ENCODE measurements at places on chromosomes 6 and 20.

DNA sequence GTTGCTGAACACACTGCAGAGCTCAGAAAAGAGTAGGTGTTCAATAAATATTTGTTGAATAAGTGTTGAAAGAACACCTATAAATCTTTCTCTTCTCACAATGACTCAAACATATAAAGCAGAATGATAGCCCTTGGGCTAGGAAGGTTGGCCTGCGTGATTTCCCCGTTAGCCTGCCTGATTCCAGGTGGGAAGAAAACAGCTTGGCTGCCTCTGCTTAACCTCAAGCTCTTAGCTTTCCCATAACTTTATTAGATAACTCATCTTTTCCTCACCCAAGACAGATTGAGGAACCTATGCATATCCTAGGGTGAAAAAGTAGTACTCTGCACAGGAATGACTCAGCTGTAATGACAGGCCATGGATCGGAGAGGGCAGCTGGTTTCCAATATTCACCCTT, 300.3 kb upstream of the ID4 start:
- DNase-seq = no peak

- DNase-seq = no peak
Observed at GRCh38 chr20:57034001-57034400, 232.4 kb downstream of the BMP7 start.

GRCh38 chr6:168691774-168692173, 250.8 kb downstream of the SMOC2 start:
- peak; percentile 27 for DNase-seq

DNA sequence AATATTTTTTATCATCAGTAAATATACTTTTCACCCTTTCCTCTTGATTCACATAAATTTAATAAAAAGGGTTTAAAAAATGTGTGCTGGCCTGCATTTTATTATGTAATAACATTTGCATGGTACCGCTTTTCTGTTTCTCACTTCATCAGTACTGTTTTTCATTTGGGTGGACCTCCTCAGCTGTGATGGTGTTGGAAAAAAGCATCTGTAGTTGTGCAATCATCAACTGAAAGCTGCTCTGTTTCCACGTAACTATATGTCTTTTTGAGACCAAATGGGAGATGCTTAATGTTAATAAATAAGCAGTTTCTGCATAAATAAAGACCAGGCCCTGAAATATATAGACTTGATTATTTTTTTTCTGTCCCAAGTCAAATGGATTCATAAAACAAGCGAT, 31.6 kb upstream of the CENPW start:
- no peak for DNase-seq

GRCh38 chr6:106981926-106982325, 7.4 kb upstream of the CD24 start:
- no peak for DNase-seq

GRCh38 chr6:24996269-24996836, 60.6 kb upstream of the RIPOR2 start:
- no peak for DNase-seq

DNA sequence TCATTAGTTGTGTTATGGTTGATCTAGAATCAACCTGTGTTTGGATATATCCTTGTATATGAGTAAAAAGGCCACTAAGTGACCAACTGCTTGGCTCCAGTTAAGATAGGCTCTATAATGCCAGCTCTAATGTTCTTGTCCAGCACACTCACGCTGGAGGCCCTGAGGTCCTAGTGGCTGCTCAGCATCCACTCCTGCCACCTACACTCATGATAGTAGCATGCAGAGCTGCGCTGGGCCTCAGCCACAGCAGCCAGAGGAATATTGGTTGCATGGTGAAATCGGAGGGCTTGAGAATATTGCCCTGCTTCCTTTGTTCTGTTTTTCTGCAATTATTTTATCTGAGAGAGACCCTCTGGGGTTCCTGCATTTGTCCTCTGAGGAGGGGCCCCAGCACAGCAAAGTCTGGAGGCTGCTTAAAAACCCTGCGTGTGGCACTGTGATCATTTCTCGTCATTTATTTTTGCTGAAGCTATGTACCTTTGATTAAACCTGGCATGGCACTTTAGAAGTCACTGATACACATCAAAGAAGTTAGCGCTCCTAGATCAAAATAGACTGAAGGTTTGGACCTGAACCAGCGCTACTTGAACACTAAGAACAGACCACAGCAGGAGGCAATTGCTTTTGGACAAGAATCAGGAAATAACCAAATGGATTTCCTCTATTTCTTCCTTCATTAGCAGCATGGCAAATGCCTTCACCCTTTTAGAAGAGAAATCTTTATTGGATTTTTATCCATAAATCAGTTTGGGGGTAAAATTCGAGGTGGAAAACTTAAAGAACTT, 398.4 kb upstream of the ID4 start:
- DNase-seq = no peak

- no peak for DNase-seq
Observed at GRCh38 chr20:21029341-21029740, 76.8 kb downstream of the LINC00237 start.

- no peak for DNase-seq
Observed at GRCh38 chr20:12936524-12936923, 72.2 kb upstream of the SPTLC3 start.

DNA sequence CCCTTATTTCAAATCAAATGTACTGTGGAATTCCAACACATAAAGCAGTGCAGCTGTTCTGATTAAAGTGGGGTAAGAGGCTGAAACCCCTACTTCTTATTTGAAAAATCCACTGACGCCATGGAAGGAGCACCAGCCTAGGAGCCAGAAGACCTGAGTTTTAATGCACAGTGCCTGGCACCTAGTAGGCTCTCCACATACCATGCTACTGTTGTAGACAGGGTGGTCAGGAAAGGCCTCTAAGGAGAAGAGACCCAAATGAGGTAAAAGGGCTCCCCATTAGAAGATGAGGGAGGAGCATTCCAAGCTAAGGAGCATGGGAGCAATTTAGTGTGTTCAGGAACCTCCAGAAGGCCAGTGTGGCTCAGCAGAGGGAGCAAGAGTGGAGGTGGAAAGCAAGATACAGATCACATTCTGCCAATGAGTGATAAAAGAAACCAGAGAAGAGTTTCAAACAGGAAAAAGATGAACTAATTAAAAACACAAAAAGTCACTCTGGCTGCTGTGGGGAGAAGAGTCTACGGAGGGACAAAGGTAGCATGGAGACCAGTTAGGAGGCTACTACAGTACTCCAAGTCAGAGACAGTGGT, 11.8 kb upstream of the ZNF76 start:
- no peak for DNase-seq

Data from nephron progenitor cell (in vitro differentiated cells).